ENCODE measurements at places on chromosomes 2 and 18.

DNA sequence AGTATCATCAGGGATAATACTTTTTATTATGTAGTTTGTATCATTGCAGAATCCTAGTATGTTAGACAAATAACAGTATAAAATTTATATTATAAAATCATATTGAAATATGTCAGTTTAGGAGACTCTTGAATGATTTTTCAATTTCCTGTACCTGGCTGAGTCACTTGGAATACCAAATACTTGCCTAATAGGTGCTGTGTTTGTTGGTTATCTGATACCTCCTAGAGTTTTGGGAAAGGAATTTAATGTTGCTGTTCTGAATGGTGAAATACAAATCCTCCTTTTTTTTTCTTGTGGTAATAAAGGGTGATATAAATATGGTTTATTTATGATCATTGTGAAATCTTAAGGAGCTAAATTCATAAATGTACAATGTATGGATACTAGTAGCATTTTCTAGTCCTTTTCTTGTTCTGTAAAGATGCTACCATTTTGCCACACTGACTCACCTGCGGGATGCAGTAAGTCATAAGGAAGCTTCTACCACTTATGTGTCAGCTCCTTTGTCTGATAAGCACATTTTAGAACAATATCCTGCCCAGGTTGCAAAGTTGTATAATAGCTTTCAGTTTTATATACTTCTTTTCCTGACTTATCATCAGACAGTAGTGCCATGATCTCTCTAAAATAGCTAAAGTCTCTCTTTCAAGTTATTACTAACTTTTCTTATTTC, 465.5 kb downstream of the XIRP2 start:
- no peak for DNase-seq

DNA sequence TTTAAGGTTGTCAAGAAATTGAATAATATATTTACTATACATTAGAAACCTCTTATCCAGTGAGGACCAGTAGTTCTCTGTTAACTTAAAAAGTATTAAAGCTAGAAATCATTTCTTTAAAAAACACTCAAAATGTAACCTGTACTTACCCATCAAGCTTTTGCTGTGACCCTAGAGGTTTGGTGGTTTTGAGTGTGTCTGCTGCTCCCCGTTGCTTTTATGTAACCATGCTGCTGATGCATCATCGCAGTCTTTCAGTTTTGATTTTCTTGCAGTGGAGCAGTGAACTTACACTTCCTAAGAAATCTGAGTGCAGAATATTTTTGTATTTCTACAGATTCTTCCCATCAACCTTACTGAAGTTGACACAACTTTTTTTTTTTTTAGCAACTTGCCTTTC, 34.2 kb downstream of the MRPS9 start:
- DNase-seq, result no peak

DNA sequence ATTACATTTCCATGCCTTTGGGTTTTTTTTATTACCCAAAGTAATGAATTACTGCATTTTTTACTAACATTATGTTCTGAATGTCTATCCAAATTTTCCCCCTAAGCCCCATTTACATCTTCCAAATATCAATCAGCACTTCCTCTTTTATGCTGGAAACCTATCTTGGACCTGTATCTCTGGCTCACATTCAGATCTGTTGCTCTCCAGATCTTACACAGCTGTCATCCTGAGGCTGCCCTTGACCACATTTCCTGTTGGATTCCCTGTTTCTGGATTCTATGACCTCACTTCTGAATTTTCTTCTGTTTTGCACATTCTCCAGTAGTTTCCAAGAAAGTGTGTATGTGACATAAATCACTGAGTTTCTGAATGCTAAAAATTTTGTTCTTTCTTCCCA, 146.7 kb downstream of the PDE1A start:
- no peak for DNase-seq

DNA sequence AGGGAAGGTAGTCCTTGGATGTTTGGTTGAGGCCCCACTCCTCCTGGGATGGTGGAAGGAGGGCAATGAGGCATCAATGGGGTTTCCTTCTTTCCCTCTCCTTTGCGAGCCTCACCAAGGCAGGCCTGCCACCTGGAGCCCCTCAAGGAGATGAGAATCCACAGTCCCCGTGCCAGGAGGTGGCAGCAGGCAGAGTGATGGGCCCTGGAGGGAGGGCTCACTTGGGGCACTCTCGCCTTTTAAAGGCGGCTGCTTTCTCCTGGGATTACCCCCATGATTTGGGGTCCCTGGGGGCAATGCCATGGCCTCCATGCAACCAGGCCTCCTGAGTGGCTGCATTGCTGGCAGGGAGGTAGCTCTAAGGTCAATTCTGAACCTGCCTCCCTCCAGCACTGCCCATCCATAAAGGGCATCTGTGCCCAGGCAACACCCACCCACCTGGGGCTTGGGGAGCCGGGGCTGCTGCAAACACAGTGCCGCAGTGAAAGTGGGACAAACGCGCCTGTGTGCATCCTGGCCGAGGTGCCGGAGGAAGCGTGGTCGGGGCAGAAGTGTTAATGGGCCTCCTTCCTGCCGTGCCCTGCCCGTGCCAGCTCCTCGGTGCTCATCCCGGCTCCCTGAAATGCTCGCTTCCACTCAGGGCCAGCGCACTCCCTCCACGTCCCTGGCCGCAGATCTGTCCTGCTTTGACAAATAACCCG, 55.9 kb downstream of the ZFP36L2 start:
- no peak for DNase-seq

DNA sequence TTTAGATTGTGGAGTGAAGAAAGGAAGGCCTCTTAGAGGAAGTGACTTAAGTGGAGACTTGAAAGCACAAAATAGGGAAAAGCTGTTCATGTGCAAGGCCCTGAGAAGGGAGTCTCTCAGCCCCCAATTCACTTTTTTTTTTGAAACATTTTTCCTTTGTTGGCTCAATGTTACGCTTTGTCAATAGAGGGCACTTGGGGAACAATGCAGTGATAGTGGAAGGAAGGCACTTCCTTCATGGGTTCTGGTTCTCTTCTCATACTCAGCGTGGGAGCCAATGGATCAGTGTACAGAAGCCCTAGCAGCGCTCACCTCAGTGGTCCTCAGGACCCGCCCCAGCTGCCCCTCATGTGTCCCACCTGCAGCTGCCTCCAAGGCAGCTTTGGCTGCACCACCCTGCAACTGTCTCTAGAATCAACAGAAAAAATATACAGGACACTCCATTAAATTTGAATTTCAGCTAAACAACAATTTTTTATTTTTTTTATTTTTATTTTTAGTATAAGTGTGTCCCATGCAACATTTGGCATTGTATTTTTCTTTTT, 8.6 kb upstream of the C2orf42 start:
- DNase-seq, result no peak

DNA sequence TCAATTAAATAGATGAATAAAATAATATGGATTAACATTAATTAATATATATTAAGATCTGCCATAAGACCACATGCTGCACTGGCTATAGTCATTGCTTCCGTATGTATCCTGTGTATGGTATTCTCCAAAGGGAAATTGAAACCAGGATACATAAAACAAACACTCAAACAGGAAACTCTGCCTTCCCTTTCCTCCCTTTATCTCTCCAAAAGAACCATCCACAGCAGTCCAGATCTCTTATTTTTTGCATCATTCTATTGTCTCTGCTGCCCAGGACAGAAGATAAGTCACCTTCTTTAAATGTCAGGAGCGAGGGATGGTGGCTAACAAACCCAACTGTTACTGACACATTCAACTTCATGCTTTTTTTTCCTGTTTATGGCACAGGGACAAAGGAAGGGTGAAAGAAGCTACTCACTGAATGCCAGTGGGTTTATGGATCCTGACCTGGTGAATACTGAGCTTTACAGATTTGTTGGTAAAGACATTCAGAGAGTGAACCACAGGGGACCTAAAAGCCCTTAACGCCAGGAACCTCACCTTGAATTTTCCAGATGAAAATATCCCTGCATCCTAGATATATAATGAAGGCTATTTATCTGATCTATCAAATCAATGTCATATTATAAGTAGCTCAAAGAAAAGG, 67.5 kb downstream of the CSRNP3 start:
- DNase-seq, result no peak

- no peak for DNase-seq
Observed at GRCh38 chr18:22238036-22238435, 68.6 kb downstream of the GATA6 start.

- no peak for DNase-seq
Observed at GRCh38 chr2:867296-867695, 83.4 kb upstream of the SNTG2 start.

GRCh38 chr2:28296904-28297303, 95.8 kb upstream of the FOSL2 start:
- DNase-seq, result no peak

DNA sequence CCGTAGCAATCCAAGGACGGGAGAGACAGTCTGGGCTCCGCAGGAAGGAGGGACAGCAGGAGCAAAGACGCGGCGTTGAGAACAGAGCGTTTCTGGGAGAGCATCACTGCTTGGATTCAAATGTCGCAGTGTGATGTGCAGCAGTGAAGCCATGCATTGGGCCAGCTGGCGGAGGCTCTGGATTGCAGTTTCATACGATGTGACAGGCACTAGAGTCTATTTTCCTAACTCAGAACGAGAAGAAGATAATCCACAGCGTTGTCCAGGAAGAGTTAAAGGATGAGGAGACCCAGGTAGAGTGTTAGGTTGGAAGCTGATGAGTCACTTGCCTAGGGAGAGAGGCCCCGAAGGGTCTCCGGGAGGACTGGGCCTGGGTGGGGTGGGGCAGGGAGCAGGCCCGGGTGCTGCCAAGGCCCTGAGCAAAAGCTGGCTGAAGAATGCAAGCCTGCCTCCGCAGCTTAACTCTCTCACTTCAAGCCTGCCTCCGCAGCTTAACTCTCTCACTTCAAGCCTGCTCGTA, 17.7 kb upstream of the SEMA4C start:
- no peak for DNase-seq

DNA sequence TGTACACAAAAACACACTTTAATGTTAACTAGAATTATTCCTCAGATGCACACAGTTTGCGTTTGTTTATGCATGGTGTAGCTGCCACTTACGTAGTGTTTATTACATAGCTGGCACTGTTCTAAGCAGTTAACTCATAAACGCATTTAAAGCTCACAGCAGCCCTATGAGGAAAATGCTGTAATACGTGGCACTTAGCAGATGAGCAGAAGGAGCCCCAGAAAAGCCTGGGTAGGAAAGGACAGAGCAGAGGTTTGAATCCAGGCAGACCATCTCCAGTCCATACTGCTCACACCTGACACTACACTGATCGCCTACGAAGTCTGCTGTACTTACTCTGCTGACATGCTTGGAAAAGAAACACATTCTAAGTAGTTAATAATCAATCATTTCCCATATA, 66.6 kb downstream of the BCL2 start:
- no peak for DNase-seq

GRCh38 chr2:1864981-1865421, 120.7 kb upstream of the PXDN start:
- no peak for DNase-seq

- DNase-seq, result no peak
Observed at GRCh38 chr2:57563015-57563414, 483.6 kb upstream of the VRK2 start.

- DNase-seq, result no peak
Observed at GRCh38 chr2:47506436-47506835, 103.5 kb downstream of the MSH2 start.

DNA sequence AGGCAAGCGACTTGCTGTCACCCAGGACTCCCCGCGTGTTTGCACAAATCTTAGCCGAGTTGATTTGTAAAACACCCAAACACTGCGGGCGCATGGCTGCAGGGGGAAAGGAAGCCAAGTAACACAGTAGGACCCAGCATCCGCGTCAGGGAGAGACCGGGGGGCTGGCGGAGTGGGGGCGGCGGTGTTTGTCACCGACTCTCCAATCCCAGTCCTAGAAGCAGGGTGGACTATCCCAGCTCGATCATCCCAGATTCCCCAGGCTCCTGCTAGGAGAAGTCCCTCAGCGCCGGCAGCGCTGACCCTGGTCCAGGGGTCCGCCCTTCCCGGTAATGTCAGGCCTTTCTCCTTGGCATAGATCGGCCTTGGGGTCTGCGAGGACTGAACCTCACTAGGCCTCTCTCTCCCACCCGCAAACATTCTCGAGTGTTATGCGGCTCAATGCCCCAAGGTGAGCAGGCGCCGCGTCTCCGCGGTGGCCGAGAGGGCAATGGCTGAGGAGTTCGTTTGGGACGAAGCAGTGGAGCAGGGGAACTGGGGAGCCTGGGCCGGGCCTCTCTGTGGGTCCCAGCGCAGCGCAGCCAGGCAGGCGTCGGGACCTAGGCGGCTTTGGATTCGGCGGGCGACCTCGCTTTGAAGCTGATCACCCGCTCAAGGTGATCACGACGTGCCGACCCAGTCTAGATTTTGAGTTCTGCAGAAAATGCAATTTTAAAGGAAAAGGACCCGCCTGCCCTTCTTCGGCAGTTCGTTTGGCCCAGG, 1.5 kb upstream of the GDF7 start:
- no peak for DNase-seq

DNA sequence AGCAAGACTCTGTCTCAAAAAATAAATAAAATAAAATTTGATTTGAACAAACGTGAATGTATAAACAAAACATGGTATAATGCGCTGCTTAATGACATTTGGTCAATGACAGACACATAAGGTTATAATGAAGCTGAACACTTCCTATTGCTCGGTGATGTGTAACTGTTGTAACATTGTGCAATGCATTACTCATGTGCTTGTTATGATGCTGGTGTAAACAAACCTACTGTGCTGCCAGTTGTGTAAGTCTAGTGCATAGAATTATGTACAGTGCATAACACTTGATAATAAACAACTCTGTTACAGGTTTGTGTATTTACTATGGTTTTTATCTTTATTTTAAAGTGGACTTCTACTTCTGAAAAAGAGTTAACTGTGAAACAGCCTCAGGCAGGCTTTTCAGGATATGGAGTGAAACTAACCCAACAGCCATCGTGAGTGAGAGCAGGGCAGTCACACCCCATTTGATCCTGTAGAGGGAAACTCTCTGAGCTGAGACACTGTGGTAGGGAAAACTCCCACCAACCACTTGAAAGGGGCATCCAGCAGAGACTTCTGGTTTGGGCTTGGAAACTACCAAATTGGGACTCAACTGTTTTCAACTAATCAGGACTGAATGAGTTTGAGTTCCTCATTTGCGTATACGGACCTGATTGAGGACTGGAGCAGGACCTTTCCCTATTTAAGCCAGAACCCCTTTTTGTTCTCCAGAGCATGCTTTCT, 8.7 kb upstream of the RPRD1A start:
- DNase-seq, result no peak

GRCh38 chr2:88254437-88255091, 84.4 kb downstream of the THNSL2 start:
- DNase-seq, result no peak

- no peak for DNase-seq
Observed at GRCh38 chr2:189203177-189203799, 23.7 kb upstream of the COL5A2 start.

DNA sequence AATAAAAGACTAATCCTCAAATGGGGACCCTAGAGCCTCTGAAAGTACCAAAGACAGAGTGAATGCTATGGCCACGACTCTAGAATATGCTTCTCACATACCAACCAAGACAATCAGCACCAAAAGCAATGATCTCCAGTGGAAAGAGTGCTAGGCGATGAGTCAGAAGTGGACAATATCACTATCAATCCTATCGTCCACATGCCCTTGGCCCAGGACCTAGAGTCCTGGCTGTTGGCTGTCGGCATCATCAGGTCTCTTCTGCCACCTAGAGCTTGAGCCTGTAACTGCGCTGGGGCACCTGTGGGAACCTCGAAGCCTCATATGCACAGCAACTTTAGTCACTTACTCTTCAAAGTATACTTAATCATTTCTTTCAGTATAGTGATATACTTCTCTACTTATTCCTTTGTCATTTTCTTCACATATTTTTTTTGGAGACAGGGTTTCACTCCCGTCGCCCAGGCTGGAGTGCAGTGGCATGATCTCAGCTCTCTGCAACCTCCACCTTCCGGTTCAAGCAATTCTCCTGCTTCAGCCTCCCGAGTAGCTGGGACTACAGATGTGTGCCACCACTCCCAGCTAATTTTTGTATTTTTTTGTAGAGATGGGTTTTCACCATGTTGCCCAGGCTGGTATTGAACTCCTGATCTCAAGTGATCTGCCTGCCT, 29.7 kb downstream of the NOL10 start:
- no peak for DNase-seq
